HFFc6 (cell line): ENCODE measurements at places on chromosomes 12 and 14. TPM values are rescaled to one million over a fixed set of nuclear protein-coding genes. Genes with fewer than 3 reads are reported as not detected.

The TAS2R31 gene
- 0.59 to 0.88 TPM (median 0.73 TPM) in 3 replicates for total RNA-seq

DNA sequence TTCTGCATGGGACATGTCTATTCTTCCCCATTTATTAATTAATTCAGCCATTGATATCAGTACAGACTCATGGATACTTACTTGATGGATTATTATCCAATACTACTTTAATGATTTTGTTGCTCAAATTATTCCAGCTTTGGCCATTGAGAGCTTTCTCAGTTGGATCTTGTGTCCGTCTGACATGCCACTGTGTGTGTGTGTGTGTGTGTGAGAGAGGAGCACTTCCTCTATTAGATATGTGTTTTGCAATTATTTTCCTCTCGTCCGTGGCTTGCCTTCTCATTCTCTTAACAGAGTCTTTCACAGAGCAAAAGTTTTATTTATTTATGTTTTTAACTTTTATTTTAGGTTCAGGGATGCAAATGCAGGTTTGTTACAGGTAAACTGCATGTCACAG is 194.2 kb downstream of the ADGRD1 start:
- DNase-seq = no peak

DNA sequence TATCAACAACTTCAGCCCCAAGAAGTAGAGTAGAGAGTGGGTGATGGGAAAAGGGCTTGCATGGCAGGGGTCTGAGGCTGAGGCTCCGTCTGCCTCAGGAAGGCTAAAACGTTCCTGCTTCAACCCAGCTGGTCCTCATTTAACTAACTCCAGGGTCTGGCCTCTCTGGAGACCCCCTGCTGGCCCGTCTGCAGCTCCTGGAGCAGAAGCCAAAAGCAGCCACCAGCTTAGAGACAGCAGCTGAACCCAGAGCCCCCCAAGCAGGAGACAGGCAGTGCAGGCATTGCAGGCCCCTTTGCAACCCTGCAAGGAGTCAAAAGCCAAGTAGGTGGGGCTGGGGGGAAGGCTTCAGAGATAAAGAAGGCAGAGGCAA is 25.1 kb upstream of the LTBP2 start:
- DNase-seq = no peak

The FOXG1 gene
- total RNA-seq = 0.05 TPM in 1 of 3 replicates, not detected in the others

The TM7SF3 gene
- total RNA-seq = 69.3 to 80.7 TPM (median 80.5 TPM) in 3 replicates

DNA sequence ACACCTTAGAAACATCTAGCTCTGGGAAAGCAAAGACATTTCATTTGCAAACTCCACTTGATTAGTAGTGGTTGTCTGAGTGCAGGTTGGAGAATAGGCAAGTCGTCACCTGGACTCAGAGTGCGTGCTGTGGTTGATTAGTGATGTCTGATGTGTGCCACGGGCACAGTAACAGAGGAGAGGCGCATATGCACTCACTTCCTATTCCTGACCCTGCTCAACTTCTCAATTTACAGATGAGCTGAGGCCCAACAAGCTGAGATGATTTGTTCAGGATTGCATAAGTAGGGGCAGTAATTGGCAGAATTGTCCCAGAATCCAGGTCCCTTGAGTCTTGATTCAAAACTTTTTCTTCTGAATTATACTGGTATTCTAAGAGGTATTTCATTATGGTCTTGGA is 44.9 kb downstream of the ADCK1 start:
- DNase-seq = no peak

The BCL2L2 gene
- 30.0 to 33.5 TPM (median 30.0 TPM) in 3 replicates for total RNA-seq

The GLS2 gene
- total RNA-seq = not detected in 3 replicates

The CLMN gene
- not detected in 3 replicates for total RNA-seq

- peak; percentile 29 for DNase-seq
These were observed 413.7 kb downstream of the PCNX1 start for GRCh38 chr14:71320734-71321573.

DNA sequence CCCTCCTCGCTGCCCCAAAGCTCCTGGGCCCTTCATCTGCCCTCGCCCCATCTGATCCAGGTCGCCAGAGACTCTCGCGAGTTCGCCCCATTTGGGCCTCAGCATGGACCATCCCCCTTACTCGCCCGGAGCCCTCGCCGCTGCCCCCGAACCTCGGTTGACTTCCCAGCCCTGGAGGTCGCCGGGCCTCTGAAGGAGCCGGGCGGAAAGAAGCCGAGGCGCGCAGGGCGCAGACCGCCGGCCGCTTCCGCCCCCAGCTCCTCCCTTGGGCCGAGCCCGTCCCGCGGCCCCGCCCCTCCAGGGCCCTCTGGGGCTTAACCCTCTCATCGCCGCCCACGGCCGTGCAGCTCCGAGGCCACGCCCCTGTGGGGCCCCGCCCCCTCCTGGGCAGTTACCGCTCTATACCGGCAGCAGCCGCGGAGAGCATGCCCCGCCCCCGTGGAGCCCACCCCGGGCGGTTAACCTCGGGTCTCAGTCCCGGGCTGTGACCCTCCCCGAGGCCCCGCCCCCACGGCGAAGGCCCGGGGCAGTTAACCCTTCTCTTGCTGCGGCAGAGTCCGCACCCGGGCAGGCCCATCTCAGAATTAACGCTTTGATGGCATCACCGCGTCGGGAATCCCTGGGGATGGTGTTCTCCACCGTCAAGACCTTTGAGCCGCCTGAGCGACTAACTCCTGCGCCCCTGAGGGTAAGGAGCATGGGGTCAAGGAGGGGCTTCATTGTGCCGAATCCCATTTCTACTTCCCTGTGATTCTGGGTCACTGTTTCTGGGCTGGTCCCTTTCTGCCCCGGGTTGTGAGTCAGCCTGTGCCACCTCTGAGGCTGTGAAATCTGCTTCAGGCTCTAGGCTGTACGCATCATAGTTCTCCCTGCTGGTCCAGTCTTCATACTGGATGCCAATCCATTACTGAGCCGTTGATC is at the start of gene SPSB2:
SPSB2 (minus strand) TSS at position 210 of the 921 bp plus-strand sequence. CDS start 402 bp downstream, outside the sequence.
- DNase-seq = peak; percentile 89

- DNase-seq = no peak
These were observed 111.5 kb upstream of the IFNG-AS1 start for GRCh38 chr12:67877727-67878126.

DNA sequence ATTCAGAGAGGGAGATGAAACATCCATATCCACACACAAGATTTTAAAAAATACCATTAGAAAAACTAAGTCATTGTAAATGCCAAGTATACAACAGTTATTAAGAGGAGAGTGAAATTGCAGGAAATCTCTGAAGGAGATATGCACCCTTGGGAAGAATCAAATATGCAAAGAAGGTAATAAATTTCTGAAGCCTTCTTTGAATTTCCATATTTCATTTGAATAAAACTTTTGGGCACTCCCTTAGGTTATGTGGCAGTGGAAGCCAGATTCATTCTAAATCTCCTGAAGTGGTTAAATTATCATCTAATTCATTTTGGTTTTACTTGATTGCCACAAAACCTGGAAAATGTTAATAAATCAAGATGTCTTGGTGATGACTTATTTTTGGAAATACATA is 138.9 kb upstream of the CLEC14A start:
- DNase-seq = no peak

DNA sequence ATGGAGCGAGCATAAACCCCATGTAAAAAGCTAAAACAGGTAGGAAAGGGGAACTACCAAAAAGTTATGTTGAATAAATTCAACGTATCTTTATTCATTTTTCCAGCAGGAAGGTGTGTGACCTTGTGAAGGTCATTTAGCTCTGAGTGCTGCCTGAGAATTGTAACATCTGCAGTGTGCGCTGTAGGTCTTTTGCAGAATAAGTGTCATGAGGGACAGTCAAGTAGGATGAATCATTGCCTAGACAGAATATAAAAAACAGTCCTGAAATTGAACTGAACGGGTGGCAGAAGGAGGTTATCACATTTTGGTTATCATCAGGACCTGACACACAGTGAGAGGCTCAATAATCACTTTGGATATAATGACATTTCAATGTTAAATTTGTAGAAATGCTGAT is 334.8 kb upstream of the NOVA1 start:
- DNase-seq = no peak

DNA sequence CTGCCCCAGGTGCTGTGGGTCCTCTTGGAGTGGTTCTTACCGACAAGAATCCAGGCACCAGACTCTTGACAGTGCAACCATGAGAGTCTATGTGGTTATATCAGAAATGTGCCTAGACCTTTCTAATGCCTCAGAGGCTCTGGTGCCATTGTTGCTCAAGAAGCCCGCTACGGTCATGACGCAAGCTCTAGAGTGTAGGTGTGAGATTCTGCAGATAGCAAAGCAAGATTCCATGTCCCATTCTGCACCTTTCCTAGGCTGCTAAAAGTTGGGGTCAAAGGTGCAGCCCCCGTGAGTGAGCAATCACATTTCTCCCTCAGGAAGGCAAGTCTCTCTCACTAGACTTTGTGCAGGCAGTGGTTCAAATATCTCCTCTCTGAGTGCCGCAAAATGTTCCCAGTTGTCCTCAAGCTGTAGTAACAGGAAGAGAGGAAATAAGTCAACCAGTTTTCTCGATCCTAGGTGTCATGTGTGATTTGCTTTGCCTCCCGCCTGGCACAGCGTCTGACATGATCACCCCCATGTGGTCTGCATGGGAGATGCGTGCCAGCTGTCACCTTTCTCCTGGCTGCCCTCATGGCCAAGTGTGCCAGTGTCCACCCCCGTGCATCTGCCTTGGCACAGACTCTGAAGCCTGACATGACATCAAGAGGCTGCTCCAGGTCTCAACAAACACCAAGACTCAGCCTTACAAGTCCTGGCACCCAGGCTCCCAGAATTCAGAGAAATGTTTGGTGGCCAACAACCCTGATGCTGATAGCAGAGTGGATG is 122.5 kb upstream of the COCH start:
- no peak for DNase-seq

DNA sequence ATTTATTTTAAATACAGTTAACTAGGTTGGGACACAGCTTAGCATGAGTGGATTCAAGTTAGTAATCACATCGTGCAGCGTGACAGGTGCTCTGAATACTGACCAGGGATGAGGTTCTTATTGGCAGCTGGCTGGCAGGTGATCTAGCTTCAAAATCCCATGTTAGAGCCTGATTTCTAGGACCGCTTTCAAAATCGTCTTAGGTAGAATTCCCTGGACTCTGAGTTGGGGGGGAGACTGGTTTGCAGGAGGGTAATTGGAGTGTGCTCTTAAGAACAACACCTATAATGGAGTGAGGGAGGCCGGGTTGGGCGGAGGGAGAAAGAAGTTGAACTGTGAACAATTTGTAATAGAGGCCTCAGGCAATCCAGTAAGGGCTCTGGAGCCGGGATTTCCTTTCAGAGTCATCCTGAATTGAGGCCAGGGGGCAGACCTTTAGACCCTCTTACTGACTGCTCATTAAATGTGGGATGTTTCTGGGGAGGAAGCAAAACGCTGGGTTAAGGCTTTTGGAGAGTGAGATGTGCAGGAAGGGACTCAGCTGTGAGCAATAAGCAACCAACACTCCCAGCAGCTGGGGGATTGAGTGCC is 874 bp upstream of the YARS2 start:
- no peak for DNase-seq

DNA sequence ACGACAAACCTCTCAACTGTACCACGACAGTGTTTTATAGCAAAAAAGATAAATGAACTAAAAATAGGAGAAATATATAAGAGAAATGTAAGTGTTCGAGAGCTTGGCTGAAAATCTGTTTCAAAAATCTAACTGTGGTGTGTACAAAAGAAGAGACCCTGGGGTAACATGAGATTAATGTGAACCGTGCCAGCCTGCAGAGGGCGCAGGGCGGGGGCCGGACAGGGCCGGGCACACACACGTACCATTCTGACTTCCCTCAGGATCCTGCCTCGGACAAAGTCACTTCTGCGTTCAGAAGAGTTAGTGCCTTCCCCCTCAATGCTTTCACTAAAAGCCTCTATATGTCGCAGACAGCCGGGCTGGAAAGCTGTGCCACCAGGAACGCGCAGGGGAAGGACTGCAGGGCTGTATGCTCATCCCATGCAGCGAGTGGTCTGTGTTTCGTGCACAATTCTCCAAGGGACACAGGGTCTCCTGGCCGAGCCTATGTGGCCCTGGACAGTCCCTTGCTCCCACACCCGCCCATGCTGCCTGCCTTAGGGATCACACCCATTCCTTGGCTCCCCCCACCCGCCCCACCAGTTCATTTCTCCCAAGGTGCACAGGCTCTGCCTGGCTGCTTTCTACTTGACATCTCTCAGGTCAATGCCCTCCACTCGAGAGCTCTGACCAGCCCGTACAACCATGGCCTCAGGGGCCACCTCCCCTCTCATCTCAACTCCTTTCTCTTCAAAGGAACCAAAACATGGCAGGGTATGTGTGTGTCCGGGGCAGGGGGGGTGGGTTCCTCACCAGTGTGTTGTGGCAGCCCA is 8.5 kb downstream of the CDCA4 start:
- no peak for DNase-seq

The TPH2 gene
- not detected in 3 replicates for total RNA-seq

The SDS gene
- not detected in 3 replicates for total RNA-seq

The PACS2 gene
- total RNA-seq = 34.7 and 36.7 TPM in 2 replicates

The KRT81 gene
- 0.63 and 0.78 TPM in 2 replicates for total RNA-seq

The PTCSC3 gene
- total RNA-seq = not detected in 3 replicates

- no peak for DNase-seq
These were observed 17.2 kb downstream of the KLC1 start for GRCh38 chr14:103646189-103646588.

DNA sequence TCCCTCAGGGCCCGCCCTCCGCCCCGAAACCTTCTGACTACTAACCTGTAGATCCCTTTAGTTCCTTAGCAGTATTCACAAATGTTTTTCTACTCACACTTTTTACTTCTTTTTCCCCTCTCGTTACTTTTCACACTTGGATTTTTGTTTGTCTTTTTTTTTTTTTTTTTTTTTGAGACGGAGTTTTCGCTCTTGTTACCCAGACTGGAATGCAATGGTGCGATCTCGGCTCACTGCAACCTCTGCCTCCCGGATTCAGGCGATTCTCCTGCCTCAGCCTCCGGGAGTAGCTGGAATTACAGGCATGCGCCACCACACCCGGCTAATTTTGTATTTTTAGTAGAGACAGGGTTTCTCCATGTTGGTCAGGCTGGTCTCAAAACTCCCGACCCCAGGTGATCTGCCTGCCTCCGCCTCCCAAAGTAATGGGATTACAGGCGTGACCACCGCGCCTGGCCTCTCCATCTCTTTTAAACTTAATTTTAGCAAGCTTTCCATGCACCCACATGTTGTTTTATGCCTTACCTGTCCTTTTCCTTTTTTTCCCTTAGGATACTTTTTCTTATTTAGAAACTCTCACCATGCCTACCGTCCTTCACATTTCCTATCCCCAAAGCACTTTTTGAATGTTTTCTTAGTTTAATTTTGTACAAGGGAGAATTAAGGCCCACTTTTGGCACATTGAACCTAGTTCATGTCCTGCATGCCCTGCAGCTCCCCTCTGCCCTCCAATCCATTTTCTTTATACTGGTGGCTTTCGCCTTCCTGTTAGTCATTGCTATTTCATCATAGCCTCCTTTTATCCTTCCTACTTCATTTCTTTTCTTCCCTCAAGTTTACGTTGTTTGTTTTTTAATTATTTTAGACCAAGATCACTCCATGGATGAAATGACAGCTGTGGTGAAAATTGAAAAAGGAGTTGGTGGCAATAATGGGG is 1.1 kb downstream of the SP1 start:
- peak; percentile 34 for DNase-seq

The SERPINA5 gene
- total RNA-seq = not detected in 3 replicates

GRCh38 chr14:81454572-81455218 is 54.6 kb upstream of the STON2 start:
- DNase-seq = no peak

- peak; percentile 73 for DNase-seq
These were observed 10.3 kb downstream of the TBPL2 start for GRCh38 chr14:55430024-55430690.
